ENCODE measurements at places on chromosomes 6 and 20.

GRCh38 chr20:38130687-38131587 is 34.1 kb downstream of the TGM2 start:
- DNase-seq: no peak

GRCh38 chr6:112640891-112641290 is 293.8 kb downstream of the RFPL4B start:
- no peak for DNase-seq

GRCh38 chr20:11671015-11671511 is 246.6 kb upstream of the BTBD3 start:
- no peak for DNase-seq

DNA sequence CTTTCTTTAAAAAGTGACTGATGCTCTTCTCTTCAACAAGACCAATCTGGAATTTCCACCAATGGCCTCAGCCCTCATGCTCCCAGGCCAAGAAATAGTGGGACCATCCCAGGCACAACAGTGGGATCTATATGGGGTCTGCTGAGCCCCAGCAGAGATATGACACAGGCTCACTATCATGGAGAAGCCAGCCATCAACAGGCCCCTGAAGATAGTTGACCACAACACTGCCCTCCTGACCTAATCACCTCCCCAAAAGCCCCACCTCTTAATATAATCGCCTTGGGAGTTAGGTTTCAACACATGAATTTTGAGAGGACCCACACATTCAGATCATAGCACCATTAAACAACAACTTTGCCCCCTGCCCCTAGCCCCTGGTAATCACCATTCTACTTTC is 16.8 kb upstream of the MCM3 start:
- DNase-seq: no peak

DNA sequence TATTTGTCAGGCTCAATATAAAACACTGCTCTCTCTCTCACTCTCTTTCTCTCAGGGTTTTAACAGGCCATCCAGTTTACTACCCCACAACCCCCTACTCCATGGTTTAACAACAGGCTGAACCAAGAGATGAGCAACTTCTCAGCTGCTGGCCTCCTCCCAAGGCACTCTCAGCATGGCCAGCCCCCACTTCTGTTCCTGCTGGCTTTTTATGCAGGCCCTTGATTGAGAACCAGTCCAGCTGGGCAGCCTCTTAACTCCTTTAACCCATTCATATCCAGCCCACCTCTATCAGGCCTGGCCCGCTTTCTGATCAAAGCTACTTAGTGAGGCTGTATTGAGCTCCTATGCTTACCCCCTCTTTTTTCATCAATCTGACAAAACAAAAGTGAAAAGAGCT is 346.8 kb upstream of the POU3F2 start:
- no peak for DNase-seq

GRCh38 chr6:130557481-130558112 is 191.8 kb downstream of the TMEM200A start:
- DNase-seq: no peak

- no peak for DNase-seq
Observed at GRCh38 chr6:358847-359246, 32.7 kb upstream of the IRF4 start.

GRCh38 chr20:38935967-38936407 is 9.8 kb downstream of the FAM83D start:
- no peak for DNase-seq

GRCh38 chr20:58718729-58719128 is 26.1 kb downstream of the NPEPL1 start:
- no peak for DNase-seq

GRCh38 chr6:39080246-39080875 is 31.8 kb downstream of the GLP1R start:
- DNase-seq: no peak

- DNase-seq: no peak
Observed at GRCh38 chr20:48141660-48142515, 356.6 kb upstream of the SULF2 start.

DNA sequence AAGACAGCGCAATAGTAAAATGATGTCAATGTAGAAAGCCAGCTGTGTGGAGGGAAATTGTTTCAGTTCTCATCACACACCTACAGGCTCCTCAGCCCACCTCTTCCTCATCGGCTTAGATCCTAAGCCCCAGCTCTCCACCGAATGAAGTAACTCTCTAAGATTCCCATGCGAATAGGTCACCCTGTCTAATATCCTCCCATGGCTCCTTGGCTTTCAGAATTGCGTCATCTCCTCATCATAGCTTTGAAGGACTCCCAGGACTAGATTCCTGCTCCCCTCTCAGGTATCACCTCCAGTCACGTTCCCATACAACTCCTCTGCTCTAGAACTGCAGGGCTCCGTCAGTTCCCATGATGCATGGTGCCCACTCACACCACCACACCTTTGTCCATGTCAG is 16.2 kb upstream of the SLC22A16 start:
- no peak for DNase-seq

GRCh38 chr6:57017069-57017468 is 29.4 kb upstream of the KIAA1586 start:
- no peak for DNase-seq

GRCh38 chr6:9594746-9595145 is 820.1 kb downstream of the TFAP2A start:
- no peak for DNase-seq

GRCh38 chr6:146709036-146709622 is 110.4 kb downstream of the ADGB start:
- DNase-seq: no peak

DNA sequence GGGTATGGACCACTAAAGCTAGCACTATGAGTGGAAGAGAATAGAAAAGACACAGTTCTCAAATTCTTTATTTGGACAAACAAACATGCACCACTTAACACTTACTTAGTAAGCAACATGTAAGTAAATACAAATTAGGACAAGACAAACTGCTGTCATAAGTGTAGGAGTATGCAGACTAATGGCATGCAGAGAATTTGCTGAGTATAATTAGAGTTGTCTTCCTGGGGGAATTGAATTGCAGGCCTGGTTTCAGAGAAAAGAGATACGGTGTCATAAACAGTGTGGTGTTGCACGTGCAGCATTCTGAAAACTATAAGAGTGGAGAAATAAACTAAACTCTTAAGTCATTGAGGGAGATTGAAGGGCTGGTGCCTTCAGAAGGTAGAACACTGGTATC is 125.2 kb upstream of the EYA4 start:
- no peak for DNase-seq

All from hippocampal formation (tissue), 2 donors.